NCI-H524 treated with DMSO at 0.1 percent for 48 hours (cell line): ENCODE measurements at places on chromosomes 2 and 18.

- DNase-seq, result no peak
These were observed 186.1 kb upstream of the STON1 start for GRCh38 chr2:48343571-48344440.

DNA sequence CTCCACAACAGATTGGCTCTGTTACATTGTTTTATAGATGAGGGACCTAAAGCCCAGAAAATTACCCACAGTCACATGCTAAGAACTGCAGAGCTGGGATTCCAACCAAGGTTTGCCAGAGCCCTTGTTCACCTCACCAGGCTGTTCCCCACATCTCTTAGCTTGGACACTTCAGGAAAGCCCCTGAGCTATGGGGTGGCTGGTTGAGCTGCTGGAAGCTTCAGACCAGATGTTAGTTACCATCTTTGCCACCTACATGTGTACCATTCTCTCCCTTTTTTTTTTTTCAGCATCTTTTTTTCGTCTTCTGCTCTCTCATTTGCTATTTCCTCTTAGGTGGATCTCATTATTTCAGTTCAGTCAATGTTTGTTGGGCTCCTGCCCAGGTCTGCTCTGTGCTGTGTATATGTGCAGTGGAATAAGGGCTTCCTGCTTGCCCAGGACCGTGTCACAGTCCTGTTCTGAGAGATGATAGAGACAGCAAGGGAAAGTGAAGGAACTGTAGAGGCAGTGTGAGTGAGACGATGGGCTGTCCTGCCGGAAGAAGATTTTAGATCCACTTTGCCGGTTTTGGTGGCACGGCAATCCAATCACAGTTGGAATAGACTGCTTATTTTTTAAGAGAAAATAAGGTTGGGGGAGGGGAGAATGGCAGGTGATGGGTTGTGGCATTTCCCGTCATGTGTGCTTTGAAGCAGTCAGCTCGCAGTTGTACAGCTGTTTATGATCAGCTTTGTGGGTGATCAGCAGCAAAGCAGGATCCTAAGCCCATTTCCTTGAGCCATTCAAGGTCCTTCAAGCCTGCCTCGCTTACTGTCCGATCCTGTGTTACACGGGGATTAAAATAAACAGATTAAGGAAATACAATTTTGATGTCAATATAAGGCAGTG, 152.6 kb downstream of the RTN4 start:
- no peak for DNase-seq

DNA sequence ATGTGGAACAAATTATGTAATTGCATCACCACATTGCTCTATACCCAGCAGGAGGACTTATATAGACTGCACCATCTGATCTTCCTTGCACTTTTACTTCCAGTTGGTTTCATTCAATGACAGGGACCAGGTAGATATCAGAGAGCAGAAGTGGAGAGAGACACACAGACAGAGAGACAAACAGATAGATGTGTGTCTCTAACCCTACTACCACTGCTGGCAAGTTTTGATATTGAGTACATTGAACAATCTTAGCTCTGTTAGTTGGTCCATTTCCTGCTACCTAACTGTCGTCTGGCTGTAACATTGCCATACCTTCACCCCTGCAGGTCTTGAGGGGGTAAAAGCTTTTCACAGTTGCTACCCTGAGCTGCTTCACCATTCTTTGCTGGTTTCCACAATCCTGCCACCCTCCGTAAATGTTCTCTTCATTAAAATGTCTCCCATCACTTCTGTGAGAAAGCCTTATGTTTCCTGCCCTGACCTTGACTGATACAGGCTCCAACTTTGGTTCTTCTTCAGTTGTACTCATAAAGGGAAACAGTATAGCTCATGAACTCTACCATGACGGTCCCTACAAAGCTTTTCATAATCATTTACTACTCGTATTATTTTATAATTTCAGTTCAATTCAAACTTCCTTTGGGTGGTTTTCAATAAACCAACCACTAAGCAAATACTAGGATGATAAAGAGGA, 62.3 kb upstream of the ITGA4 start:
- DNase-seq, result no peak

DNA sequence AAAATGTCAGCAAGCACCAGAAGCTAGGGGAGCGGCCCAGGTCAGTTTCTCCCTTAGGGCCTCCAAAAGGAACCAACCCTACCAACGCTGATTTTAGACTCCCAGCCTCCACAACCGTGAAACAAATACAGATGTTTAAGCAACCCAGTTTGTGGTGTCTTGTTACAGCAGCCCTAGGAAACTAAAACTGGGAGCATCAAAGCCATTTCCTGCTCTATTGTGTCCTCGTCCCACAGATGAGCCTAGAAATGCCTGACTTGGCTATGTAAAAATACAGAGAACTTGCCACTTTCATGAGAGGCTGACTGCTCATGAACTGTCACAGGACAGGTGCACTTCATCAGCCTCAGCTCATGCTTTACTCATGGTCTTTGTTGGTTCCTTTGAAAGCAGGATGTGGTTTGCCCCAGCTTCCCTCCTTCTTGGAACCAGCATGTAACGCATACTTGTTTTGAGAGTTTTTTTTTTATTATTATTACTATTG, 97.6 kb upstream of the SLC39A10 start:
- DNase-seq, result no peak

GRCh38 chr2:205763708-205764211, 81.5 kb downstream of the NRP2 start:
- no peak for DNase-seq

GRCh38 chr2:26997394-26997793, 27.0 kb downstream of the MAPRE3 start:
- DNase-seq, result no peak

DNA sequence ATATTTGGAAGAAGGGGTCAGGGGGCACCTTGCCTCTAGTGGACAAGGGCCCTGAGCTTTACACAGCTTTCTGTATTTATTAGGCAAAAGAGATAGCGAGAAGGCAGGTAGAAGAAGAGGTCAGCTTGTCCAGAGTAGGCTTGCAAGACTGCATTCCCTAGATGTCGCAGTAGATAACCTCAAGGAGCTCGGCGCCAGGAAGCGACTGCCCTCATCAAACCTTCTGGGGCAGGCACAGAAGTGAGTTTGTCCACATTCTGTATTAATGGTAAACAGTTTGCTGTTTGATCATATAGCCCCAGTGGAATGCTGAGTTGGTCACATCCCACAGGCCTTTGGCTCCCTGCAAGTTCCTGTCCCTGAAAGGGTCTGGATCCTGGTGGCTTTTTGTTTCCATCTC, 7.0 kb downstream of the CHCHD5 start:
- no peak for DNase-seq

DNA sequence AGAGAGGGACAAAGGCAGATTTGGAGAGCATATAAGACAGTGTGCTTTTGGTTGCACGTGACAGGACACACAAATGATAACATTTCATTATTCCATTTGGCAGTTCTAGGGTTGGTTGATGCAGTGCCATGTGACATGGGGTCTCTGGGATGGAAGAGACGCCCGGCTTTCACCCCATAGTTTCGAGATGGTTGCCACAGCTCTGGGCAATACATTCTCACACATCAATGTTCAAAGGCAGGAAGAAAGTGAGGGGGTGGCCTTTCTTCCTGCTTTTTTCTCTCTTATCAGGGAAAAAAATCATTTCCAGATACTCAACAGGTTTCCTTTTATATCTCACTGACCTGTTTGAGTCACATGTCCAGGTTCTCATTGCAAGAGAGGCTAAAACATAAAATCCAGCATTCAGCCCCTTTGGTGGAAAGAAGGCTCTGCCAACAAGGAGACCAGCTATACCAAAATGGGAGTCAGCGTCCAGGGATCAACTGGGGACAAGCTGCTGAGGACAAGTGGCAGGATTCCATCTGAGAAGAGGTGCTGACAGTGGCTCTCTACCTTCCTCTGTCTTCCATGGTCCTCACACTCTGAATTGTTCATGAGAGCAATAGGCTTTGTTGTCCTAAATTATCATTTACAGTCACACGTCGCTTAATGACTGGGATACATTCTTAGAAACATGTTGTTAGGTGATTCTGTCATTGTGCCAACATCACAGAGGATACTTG, 29.1 kb upstream of the ANKRD44 start:
- no peak for DNase-seq

GRCh38 chr2:124080281-124081153, 55.4 kb downstream of the CNTNAP5 start:
- no peak for DNase-seq

GRCh38 chr2:54681416-54681815, 42.0 kb upstream of the EML6 start:
- DNase-seq, result no peak

DNA sequence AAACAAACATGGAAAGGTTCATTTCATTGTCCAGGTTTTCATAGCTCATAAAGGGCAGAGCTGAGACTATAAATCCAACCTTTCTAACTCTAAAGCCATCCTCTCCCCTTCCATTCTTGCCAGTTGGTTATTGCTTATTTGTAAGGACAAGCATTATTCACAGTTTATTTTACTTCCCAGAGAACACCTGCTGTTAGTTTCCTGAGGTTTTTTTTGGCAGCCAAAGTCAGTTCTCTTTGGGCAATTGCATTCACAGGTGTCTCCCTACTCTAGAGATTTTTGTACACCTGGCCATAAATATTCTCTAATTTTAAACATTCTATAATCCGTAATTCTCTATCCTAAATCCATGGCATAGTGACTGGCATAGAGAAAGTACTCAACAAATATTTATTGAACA, 87.3 kb upstream of the SPHKAP start:
- DNase-seq, result no peak

GRCh38 chr2:127216095-127216494, 4.0 kb downstream of the CYP27C1 start:
- no peak for DNase-seq
